ENCODE measurements at places on chromosomes 3 and 15.

DNA sequence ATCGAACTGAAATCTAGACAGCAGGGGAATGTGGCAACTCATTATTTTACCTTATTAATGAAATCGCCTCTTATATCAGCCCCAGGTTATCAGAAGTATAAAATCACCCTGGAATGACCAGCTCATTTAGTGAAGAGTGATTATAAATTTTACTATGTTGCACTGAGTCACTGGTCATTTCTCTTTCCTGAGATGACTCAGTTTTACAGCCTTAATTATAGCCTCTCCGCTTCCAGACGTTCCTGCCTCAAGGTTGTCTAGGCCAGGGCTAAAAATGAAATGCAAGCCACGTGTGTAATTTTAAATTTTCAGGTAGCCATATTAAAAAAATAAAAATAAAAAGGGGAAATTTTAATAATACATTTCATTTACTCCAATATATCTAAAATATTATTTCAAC lies 33.3 kb downstream of the DET1 start:
- no peak for DNase-seq

GRCh38 chr3:36697229-36698001 lies 66.9 kb downstream of the DCLK3 start:
- DNase-seq, result no peak

GRCh38 chr3:189122110-189122509 lies 49.7 kb upstream of the TPRG1 start:
- DNase-seq, result no peak

- no peak for DNase-seq
Observed at GRCh38 chr15:99983171-99983885, 250.1 kb upstream of the LYSMD4 start.

DNA sequence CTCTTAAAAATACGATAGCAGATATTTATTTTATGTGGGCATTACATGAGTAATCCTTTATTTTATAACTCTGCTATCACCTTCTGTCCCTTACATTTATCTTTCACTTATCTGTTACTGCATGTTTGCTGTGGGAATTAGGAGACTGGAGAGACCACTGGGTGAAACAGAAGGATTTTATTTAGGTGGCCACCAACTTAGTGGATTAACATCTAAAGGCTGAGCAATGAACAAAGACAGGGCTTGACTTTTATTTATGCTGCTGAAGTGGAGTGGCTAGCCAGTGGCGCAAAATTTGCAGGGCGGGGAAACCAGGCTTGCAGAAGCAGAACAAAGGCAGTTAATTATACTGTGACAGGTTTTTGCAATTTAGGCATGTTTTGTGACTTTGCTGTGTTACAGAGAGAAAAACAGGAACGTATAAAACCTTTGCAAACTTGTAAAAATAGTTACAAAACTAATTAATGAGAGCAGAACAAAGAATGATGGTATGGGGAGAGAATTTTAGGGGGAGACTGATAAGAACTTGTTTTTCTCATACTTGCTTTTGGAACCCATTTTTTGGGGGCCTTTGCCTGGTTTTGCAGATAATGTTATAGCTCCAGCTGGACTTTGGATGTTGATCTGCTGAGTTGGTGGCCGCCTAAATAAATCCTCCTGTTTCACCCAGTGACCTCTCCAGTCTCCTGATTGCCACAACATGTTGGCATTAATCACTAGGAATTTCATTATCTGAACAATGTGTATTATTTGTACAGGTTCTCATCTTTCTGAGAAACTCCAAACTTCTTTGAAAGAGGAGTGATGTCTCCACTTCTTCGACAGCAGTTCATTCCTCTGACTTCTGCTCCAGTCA lies 18.0 kb downstream of the KLHL24 start:
- DNase-seq, result no peak

DNA sequence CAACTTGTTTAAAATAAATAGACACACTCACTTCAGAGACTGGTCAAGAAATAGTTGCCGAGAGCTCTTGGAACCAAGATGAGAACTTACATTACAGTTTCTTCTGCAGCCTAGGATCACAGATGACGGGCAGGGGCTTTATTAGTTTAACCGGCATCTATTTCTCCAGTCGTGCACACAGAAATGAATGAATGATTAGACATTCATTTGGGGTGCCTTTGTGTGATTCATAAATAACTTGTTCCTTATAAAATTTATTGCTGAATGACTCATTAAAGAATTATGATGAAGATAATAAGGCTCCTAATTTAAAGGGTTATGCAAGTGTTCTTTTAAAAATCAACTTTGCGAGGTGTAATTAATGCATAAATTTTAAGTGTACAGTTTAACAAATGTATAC lies 20.8 kb downstream of the NFKBIZ start:
- no peak for DNase-seq

DNA sequence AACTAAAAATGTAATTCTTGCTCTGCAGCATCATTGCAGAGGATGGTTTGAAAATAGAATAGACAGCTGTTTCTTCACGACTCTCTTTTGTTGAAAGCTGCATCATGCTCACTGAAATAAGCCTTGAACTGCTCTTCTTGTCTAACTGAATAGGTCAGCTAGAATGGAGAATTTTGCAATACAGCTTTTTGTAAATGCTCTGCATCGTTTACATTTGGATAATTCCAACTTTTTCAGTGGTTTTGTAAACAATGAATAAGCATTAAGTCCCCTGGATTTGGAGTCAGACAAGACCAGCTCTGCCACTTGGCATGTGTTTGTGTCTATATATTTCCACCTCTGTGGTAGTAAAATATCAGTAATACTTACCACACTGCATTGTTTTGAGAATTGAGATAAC lies 95.2 kb downstream of the PLSCR2 start:
- DNase-seq, result no peak

- DNase-seq, result no peak
Observed at GRCh38 chr3:25420147-25420546, 7.9 kb upstream of the RARB start.

DNA sequence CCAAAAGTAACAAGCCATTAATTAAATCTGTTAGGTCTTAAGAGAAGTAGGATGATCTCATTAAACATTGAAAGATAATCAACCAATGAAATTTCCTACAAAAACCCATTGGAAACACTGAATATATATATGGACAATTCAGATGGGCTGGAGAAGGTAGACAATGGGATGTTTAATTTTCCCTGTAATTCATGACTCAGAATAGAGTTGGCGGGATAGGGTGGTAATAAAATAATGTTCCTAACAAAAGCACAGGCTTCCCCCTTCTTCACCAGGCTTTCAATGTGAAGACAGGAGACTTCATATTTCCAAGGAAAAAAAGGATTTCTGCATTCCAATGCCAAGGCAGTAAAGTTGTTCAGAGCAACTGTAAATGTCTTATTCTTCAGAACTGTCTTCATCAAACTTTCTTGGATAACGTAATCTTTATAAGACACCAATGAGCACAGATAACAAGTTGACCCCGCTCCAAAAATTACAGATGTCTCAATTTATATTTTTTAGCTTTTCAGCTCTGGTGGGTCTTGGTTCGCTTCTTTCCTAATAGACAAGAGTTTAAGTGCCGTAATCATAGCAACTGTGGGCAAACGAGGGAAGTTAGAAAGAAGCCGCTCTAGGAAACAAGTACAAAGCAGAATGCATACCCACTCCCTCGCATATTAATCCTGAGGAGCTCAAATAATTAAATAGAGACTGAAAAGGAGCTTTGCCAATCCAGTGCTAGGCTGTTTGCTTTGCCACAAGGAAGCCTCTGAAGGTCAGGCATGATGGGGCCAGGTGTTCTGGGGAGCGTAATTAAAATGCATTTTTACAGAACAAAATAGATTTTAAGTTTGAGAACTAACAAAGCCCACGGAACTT lies 377.0 kb downstream of the FOXP1 start:
- DNase-seq, result no peak

DNA sequence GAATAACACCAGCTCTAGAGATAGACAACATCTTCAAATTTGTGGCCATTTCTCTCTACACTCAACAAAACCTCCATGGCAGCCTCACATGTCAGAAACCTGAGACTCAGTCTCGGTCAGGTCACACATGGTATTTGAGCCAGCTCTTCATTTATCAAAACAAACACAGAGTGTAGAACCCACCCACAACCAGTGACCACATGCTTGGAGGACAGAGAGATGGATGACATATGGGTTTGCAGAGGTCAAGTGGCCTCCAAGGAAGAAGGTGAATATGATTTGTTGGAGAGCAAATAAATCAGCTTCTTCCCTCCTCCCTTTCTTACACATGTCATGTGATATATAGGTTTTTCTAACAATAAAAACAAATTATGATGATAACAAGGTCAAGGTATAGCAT lies 278.1 kb upstream of the LRTM1 start:
- DNase-seq, result no peak

GRCh38 chr15:74240002-74240568 lies 4.0 kb downstream of the CCDC33 start:
- no peak for DNase-seq

GRCh38 chr3:141878817-141879216 lies 2.4 kb downstream of the ATP1B3 start:
- DNase-seq, result no peak
